ENCODE measurements at places on chromosomes 2 and 18. TPM values are rescaled to one million over a fixed set of nuclear protein-coding genes. Genes with fewer than 3 reads are reported as not detected.

EFR3B gene
- total RNA-seq: 5.6 TPM

MYO5B gene
- total RNA-seq: 16.2 TPM

KCNJ3 gene
- total RNA-seq: 0.37 TPM

MC5R gene
- not detected for total RNA-seq

SERPINB3 gene
- total RNA-seq: not detected

CELF4 gene
- total RNA-seq: not detected

LHCGR gene
- total RNA-seq: not detected

DYNAP gene
- not detected for total RNA-seq

OSBPL1A gene
- 16.6 TPM for total RNA-seq

RAB10 gene
- 100.0 TPM for total RNA-seq

RAB31 gene
- total RNA-seq: 48.0 TPM
